Memory B cell (primary cell): ENCODE measurements at places on chromosomes 1 and 21.
A peak's percentile ranks its signal among the peaks of the same experiment; 100 is the strongest.

DNA sequence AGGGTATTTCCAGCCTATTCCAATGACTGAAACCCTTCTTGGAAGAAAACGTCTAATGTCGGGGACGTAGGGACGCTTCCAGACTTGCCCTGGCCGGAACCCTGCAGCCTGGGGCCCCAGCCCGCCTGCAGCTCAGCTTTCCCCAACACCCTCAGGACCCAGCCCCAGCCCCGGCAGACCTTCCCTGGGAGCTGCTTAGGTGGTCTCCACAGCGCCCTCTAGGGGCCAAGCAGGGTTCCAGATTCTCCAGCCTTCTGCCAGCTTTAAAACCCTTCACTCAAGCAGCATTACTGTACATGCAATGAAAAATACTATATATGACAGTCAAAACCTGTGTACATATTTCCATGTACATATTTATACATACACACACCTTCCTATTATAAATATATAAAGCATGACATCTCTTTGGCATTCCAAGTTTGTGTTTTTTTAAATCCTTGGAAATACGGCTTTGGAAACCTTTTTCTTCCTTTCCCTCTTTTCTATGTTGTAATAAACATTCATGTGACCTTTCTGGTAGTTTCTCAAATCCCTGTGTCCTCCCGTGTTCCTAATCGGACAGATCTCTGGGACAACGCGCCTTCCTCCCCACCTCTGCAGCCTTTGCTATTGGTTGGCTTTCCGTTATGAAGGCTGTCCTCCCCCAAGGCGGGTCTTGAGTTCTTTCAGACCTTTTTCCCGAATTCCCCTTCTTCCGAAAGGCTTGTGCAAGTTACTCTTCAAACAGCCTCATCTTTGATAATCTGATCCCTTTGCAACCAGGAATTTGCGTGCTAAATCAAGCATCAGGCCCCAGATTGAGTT, 60.3 kb downstream of the STUM start:
- peak; percentile 62 for DNase-seq

- no peak for DNase-seq
Measured at GRCh38 chr1:15538771-15539170, 12.1 kb downstream of the DNAJC16 start.

DNA sequence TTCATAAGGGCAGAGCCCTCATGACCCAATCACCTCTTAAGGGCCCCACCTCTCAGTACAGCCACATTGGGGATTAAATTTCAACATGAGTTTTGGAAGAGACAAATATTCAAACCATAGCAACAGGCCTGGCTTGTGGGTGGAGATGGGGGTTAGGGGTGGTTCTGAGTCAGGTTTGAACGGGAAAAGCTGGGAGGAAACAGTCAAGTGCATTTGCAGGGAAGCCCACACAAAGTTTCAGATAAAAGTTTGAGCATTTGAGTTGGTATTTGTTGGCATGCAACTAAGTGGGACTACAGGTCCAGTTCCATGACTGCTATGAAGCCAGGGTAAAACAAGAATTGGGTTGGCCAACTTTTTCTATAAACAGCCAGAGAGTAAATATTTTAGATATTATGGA, 21.0 kb upstream of the PADI2 start:
- DNase-seq: no peak

DNA sequence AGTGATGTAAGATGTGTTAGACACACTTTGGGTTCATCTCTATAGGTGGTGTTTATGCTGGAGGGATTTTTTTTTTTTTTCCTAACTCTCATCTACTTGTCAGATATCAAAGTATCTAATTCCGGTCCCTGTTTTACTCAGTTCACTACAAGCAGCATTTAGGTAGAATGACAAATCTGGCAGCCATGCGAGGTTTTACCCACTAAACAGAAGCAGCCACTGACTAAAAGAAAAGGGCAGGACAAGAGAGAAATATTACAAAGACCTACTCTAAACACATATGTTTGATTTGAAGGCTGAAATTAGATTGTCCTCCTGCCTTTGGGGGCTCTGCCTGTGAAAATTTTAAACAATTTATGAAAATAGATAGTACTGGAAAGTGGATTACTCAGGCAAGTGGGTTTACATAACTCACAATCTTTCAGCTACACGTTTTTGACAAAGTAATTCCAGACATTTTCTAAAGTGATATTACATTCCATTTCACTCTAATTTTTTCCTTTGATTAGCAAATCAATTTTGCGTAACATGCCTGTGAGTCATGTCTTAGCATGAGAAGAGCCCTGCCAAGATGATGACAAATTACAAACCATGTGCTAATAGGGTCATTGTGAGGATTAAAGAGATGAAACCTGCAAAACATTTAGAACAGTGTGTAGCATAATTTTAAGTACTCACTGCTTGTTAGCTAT, 172.6 kb downstream of the PLA2G4A start:
- DNase-seq: no peak

GRCh38 chr1:165409657-165410358, 35.1 kb downstream of the RXRG start:
- DNase-seq: no peak

DNA sequence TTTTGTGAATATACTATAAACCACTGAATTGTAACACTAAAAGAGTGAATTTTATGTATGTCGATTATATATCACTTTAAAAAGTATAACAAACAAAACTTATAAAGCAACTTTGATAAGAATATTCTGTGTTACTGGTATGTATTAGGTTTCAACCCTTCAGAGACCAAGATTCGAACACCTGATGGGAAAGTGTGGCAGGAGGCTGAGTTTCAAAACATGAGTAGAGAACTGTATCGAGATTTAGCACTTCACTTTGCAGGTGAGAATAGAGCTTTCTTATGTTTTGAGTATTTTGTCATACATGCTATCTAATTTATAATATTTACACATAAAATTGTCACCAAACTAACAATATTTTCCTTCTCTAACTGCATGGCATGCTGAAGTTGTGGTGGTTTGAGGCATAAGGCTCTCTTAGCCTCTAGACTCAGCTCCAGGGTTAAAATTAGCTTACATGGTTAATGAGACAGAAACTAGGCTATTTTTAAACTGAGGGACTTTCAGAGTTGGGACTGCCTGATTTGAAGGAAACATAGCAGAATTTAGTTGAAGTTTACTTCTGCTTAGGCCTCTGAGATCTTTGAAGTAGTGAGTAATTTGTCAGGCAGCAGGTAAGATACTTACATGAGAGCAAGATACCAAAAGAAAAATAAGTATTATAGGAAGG, 48.6 kb downstream of the CEP350 start:
- DNase-seq: no peak

DNA sequence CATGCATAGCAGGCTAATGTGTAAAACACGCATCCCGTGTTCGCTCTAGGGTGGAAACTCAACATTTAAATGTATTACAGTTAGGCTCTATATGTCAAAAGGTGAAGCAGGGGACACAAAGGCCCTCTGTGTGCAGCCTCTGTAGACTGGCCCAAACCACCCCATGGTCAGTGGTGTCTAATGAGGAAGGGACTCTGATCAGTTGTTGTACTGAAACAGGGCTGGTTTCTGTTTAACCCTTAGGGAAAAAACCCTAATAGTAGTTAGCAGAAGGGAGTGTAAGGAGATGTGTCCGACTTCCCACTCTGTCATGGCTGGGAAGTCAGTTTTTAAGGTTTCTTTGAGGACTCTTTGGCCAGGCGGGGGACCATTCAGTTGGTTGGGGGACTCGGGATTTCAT, 21.5 kb upstream of the CD2 start:
- no peak for DNase-seq

GRCh38 chr1:100265931-100266740, at the start of gene RTCA:
RTCA (plus strand) TSS chr1:100266216; CDS start chr1:100266376, 160 bp downstream.
- DNase-seq: peak; percentile 89

- DNase-seq: no peak
Measured at GRCh38 chr1:151741516-151741915, 20.2 kb downstream of the RIIAD1 start.

DNA sequence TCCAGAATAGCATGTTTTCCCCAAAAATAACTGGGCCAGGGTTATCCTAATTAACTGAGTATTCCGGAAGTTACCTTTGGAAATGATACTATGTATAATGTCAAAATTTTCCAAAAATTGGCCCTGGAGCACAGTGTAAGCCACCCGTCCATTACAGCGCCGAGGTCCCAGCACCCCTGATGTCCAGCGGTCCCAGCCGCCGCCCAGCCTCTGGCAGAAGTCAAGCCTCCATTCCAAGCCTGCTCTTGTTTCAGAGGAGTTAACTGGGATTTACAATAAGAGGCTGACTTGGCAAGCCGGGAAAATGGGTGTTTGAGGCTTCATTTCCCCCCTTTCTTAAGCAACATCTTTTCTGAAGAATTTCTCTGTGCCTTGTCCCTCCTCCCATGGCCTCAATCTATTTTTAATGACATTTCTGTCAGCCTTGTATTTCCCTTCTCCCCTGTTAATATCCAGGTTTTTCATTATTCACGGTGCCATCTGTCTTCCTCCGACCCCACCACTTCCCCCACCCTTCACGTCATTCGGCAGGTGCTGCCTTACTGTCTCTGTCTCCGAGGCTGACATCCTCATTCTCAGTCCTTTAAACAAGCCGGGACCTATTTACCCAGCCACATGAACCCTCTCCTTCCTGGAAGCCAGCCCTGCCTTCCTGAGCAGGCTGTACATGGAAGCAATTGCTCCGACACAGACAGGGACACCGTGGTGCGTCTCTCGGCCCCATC, 490.9 kb downstream of the NPHP4 start:
- DNase-seq: no peak

DNA sequence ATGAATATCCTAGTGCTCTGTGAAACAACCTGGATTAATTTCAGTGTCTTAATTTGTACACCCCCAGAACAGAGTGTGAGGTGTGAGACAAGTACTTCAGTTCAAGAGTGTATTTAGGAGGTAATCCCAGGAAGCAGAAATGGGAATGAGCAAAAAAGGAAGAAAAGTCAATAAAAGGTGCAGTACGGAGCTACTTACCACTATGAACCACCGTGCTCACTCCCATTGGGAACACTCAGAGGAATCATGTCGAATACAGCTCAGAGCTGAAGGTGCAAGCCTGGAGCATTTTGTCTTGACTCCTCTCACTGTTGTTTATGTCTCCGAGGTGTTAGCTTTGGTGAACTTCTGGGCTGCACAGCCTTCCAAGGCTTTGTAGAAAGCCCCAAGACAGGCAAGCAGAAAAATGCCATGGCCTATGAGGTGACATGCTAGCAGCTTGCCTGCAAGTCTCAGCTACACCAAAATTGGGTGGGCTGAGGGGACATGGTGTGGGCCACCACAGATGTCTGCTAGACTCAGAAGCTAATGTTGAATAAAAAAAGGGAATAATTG, 7.4 kb upstream of the SVBP start:
- DNase-seq: no peak

- no peak for DNase-seq
Measured at GRCh38 chr1:151581451-151581850, 30.4 kb upstream of the SNX27 start.

DNA sequence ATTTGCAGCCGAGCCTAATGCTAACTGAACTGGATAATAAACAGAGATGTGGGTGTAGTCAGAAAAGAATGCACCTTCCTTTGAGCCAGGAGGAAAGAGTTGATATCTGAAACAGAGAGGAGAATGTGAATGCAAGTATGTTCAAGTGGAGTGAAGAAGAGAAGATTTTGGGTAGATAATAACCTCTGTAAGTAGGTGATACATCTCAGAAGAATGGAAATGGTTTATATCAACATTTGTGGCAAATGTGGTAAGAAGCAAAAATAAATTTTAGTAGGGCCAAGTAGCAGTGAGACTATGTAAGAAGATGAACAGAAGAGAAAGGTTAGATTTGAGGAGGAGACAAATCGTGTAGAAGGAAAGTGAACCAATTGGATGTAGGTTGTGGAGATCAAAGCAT, 1.7 kb upstream of the DNTTIP2 start:
- no peak for DNase-seq

- no peak for DNase-seq
Measured at GRCh38 chr1:151989211-151989862, 4.3 kb downstream of the S100A10 start.

- no peak for DNase-seq
Measured at GRCh38 chr1:227844320-227845146, 29.1 kb downstream of the PRSS38 start.

- no peak for DNase-seq
Measured at GRCh38 chr1:232697187-232697822, 67.4 kb upstream of the SIPA1L2 start.

GRCh38 chr21:46255758-46256337, 27.3 kb upstream of the LSS start:
- DNase-seq: no peak

DNA sequence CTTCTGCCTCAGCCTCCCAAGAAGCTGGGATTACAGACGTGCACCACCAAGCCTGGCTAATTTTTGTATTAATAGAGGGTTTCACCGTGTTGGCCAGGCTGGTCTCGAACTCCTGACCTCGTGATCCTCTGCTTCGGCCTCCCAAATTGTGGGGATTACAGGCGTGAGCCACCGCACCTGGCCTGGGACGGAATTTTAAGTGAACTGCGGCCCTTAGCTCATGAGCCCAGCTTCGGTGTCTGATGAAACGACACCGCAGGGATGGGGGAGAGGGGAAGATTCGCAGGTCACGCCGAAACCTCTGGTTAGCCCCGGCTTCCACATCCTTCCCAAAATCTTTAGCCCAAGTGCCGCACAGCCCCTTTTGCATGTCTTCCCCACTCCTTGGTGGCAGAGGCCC, 39.1 kb downstream of the LRRC3 start:
- no peak for DNase-seq

GRCh38 chr1:204222764-204223055, 8.9 kb upstream of the GOLT1A start:
- no peak for DNase-seq

DNA sequence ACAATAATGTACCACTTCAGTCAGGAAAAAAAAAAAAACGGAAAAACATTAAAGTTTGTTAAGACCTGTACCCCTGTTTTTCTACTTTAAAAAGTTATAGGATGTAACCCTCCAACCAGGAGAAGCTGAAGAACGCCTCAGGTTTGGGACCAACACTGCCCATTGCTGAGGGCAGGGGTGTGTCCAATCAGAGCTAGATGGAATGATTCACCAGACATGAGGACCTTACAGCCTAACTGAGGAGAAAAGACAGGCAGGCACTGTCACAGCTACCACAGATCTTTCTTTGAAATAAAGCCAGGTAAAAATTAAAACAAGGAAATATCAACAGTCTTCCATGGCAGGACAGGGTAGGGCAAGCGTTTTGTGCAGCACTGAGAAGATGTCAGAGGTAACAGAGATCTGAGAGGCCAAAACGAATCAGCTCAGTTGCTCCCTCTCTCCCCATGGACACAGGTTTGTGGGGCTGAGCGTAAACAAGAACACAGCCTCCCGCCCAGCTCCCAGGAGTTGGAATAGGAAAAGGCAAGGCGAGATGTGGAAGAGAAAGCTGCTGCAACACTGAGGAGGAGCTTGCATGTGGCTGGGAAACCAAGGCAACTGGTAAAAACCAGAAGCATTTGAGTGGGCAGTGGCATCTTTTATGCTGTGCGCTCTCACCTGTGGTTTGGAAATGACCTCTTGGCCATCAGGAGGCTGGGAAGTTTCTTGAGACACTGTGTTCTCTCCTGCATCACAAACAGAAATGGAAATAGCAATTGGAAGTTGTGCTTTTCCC, 34.0 kb downstream of the SEC16B start:
- no peak for DNase-seq

GRCh38 chr1:197553281-197553680, 222.0 kb downstream of the DENND1B start:
- no peak for DNase-seq
